ENCODE measurements at places on chromosomes 4 and X. TPM values are rescaled to one million over a fixed set of nuclear protein-coding genes. Genes with fewer than 3 reads are reported as not detected.

DNA sequence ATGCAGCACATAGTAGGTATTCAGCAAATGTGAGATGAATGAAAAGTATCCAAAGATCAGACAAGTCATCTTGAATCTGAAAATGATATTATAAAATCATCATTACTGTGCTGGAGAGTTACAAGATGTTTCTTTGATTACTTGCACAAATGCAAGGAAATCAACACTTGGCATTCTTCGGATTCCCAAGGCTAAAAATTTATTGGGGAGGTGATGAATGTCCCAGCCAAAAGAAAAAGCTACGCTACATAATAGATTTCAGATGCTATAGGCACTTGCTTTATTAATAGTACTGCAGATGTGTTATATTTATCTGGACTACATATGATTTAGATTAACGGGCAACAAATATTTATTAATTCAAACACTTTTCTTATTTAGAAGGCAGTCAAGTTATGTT, 286.7 kb upstream of the TENM3 start:
- DNase-seq: no peak

DNA sequence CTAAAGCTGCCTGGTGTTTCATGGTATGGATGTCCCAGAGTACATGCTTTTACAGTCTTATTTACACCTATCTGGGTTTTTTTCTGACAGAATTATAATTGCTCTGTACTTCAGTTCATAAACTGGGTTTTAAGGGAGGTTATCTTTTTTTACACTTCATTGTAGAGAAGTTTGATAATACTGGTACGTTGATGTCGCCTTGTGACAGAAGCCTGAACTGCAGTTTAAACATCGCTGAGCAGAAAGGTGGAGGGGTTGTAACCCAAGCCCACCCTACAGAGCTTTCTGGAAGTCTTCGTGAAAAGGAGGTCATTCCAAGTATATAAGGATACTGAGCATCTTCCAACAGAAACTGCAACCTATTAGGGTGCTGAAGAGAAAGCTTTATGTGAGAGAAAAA, 46.4 kb downstream of the BEX1 start:
- no peak for DNase-seq

DNA sequence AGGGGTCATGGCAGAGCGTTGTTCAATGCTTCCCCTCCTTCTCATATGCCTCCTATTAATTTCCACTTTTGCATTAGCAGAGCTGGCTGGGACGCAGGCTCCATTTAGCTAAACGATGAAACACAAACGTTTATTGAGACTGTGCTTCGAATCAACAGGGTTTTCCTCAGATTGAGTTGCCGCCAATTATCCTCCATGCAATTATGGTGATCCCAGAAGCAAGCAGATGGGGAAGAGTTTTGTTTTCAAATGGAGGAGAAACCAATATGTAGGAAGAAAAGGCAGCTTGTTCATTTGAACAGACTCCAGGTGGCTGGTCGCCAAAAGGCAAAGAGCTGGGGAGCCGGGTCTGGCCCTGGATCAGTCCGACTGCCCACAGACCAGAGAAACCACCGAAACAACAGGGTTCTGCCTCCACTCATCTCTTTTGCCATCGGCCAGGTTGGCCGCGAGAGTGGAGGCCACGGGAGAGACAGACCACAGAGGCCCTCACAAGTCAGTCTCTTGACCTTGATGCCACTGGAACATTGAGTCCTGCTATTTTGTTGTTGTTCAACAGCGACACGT, 184.8 kb downstream of the GBA3 start:
- DNase-seq: no peak

DNA sequence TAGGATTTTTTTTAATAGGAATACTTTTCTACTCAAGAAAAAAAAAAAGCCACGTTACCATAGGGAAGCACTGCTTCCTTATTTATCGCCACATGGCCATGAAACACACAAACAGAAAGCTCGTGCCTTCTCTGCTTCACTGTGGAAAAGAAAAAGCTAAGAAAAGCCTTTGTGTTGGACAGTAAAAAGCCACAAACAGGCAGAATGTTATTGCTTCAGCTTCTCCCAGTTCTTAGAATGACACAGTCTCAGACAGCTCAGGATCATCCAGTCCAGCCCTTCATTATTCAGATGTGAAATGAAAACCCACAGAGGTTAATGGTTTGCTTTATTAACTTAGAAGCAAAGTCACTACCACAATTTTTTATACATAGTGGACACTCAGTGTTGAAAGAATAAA, 181.6 kb upstream of the NOCT start:
- no peak for DNase-seq

GRCh38 chr4:142861351-142861750, 15.2 kb upstream of the INPP4B start:
- no peak for DNase-seq

GRCh38 chr4:65383589-65384305, 286.5 kb downstream of the EPHA5 start:
- DNase-seq: no peak

DNA sequence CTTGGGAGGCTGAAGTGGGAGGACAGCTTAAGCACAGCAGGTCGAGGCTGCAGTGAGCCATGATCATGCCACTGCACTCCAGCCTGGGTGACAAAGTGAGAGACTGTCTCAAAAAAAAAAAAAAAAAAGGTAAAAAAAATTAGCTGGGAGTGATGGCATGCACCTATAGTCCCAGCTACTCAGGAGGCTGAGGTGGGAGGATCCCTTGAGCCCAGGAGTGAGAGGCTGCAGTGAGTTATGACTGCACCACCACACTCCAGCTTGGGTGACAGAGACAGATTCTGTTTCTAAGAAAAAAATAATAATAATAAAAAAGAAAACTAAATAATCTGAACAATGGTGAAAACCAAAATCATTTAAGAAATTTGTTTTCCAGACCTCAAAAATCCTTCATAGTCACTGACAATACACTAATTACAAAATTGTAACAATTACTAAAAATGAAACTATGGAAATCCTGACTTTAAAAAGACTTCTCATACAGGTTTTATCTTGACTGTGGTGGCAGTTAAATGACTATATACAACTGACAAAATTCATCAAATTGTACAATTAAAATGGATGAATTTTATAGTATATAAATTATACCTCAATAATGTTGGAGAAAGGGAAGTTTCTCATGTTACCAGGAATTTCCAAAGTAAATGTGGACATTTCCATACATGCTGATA, 31.3 kb downstream of the PHF8 start:
- DNase-seq: no peak

- DNase-seq: no peak
Observed at GRCh38 chr4:149175549-149175948, 640.1 kb downstream of the IQCM start.

- DNase-seq: no peak
Observed at GRCh38 chrX:148517176-148517575, 16.8 kb downstream of the AFF2 start.

DNA sequence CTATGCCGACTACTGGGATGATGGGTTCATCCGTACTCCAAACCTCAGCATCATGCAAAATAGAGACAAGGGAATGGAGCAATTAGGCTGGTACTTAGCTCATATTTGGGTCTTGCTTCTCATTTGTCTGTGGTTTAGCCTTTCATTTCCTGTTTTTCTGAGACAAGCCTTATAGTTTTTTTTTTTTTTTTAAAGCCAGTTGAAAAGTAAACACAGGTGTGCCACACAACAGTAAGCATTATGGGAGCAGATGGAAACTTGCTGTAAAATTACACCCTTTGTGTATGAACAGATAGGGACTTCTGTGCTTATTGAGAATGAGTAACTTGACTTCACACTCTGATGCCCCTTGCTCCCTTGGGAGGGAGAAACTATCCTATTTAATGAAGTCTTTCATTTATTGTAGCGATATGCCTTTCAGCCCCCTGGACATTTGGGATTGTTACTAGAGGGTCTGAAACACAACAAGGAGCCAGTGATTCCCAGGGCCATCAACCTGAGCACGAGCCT, 13.7 kb downstream of the RASSF6 start:
- DNase-seq: no peak

- no peak for DNase-seq
Observed at GRCh38 chrX:154371789-154372300, 2.6 kb downstream of the FLNA start.

DNA sequence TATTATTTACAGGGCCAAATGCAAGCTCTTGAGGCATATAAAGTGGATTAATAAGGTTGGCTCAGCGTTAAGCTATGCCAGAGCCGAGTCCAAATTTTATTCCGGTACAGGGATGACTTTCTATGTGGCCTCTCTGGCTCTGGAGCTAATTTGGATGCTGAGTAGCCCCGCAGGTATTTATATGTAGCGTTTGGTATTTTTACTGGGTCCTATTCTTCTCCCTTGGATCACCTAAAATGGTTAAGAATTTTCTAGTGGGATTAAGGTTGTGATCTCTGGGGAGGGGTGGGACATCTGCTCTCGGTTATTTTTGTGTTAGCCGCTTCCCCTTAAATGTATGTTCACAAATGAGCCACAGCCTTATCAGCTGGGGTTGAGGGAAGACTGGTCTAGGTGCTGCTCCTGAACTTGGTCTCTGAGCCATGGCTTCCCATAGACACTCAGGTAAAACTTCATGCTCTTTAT, 49.4 kb downstream of the FHL1 start:
- DNase-seq: peak; percentile 72

DNA sequence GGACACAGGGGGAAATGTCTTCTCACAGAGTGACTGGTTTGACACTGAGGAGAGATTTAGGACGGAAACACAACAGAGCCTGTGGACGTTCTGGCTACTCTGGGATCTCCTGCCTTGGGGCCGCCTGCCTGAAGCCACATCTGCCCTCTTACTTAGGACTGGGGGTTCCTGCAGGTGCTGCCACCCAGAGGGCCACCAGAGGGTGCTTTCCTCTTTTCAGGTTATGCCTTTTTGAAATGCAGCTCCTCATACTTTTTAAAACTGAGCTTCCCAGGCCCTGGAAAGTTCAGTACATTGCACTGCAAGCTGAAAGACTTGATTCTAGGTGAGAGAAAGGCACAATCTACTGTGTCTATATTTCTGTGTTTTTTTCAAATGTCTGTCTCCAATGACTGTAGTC, 92.2 kb upstream of the PGRMC2 start:
- DNase-seq: peak; percentile 36

GRCh38 chr4:175369087-175369486, 443.0 kb downstream of the GPM6A start:
- DNase-seq: peak; percentile 63

Gene FGFBP2
- not detected for total RNA-seq

Gene NOX1
- total RNA-seq: not detected
